ENCODE measurements at places on chromosomes 11 and 22. TPM values are rescaled to one million over a fixed set of nuclear protein-coding genes. Genes with fewer than 3 reads are reported as not detected.

DNA sequence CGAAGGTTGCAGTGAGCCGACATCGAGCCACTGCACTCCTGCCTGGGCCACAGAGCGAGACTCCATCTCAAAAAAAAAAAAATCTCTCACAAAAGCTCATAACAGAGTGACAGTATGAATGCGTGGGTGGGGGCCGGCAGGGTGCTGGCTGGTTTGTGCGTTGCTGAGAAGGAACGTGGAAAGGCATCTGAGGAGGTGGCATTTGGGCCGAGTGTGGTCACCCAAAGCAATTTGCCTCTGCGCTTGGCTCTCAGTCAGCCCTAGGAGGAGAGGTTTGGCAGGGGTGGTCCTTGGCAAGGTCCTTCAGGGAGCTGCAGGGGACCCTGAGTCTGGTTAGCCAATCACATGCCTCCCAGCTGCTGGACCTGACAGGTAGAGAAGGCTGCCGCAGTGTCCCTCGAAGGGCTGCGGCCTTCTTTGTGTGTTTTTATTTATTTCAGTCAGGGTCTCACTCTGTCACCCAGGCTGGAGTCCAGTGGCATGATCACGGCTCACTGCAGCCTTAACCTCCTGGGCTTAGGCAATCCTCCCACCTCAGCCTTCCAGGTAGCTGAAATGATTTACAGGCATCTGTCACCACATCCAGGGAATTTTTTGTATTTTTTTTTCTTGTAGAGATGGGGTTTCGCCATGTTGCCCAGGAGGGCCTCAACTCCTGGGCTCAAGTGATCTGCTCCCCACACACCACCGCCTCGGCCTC is 23.5 kb upstream of the OSBPL5 start:
- DNase-seq = peak; percentile 47

- peak; percentile 56 for DNase-seq
Measured at GRCh38 chr11:44267750-44268613, 42.0 kb downstream of the ALX4 start.

DNA sequence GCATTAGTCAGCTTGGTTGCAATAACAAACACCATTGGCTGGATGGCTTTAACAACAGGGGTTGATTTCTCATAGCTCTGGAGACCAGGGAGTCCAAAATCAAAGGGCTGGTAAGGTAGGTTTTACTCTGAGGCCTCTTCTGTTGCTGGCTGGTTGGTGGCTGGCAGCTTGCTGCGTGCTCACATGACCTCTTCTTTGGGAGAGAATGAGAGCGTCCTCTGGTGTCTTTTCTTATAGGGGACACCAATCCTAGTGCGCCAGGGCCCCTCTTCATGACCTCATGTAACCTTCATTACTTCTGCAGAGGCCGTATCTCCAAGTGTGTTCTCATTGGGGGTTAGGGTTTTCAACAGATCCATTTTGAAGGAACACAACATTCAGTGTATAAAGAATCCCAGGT is 1308.3 kb downstream of the TBC1D22A start:
- no peak for DNase-seq

DNA sequence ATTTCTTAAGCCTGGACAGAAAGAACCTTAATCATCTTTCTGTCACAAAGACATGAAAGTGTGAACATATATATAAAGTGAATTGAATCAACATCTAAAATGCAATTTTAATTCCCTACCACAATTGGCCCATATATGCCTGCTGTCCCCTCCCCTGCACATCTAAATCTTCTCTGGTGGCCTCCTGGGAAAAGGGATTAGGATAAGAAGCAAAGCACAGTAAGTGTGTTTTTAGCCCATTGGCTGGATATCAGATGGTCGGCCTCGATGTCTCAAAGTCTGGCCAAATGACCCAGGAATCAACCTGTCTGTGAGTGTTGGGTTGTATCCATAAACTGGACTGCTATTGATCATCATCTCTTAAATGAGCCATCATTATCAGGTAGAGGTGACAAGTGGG is 5.8 kb downstream of the MMP3 start:
- DNase-seq = no peak

- no peak for DNase-seq
Measured at GRCh38 chr22:39422721-39423120, 23.1 kb downstream of the TAB1 start.

- DNase-seq = no peak
Measured at GRCh38 chr11:75349521-75350116, 1.8 kb downstream of the ARRB1 start.

DNA sequence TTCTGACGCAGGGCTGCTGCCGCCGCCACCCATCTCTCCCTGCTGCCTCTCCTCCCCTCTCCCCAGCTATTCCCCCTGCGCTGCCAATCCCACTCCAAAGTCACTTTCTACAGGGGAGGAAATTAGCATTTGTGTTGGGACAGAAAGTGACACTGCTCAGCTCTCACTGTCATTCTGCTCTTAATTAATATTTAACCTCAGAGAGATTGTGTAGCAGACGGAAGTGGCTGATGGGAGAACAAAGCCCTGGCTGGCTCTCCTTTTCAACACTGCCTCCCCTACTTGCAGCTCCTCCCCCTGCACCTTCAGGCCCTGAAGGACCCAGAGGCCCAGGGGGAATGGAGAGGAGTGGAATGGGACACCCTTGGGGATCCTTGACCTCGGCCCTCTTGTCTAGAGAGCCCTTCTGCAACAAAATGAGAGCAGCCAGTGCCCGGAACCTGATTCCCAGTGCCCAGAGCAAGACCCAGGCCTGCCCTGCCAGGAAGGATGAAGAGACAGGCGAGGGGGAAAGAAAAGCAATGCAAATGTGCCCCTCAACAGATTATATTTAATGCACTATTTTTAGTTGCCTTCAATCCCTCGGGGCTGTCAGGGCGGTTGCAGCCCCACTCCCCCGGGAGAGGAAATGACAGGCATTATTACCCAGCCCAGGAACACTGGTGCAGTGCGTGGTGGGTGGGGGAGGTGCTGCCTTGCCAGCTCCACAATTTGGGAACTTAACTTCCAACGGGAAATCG is 14.6 kb upstream of the NRGN start:
- no peak for DNase-seq

DNA sequence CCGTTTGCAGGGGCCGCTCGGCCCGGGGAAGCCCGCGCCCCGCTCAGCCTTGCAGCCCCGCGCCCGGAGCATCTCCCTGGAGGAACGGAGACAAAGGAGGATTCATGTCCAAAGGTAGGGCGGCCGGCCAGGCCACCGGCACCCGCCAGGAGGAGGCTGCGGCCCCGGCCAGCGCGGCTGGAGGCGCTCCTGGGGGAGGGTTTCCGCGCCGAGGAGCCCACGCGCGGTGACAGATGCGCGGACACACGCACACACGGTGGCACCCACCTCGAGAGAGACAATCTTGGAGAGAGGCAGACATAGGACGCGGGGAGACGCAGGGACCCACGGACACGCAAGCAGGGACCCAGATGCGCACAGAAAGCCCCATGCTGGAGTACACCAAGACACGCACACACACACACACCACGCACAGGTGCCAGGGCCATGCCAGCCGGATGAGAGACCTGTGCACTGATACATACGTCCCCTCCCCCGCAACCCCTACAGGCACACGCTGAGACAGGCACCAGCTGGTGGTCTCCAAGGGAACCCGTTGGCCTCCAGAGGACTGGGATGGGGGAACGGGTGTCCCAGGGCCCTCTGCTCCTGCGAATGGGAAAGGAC is 7.8 kb downstream of the SEPTIN3 start:
- DNase-seq = no peak

SAMM50 gene
- 28.0 TPM for total RNA-seq

ELFN2 gene
- 5.9 TPM for total RNA-seq

GRCh38 chr22:28560046-28560742 is 119.4 kb downstream of the TTC28 start:
- no peak for DNase-seq

GRCh38 chr11:119643212-119643875 is 85.7 kb downstream of the NECTIN1 start:
- no peak for DNase-seq

GRCh38 chr11:28621753-28622152 is 513.6 kb downstream of the METTL15 start:
- no peak for DNase-seq

DNA sequence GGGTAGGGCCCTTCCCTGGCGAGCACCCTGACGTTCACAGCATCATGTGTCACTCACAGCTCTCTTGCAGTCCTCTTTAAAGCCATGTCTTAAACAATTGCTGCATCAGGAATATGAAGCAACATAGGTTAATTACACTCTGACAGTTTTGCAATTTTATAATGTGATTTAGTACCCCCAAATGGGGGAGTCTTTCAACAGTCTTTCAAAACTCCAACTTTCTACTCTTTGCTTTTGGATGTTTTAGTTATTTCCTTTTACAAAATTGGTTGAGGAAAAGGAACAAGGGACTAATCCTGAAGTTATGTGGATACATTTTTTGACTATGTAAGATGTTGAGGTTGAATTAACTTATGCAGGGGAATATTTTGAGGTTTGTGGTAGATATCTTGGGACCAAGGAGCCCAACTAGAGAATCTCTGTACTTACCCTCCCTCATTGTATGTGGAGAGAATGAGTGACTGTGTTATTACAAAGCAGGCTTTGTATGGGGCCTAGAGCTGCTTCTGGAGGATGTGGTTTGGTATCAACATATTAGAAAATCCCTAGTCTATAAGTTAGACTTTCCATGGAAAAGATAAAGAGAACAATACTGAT is at the start of gene MMP8:
Gene MMP8 (minus strand): TSS at position 51 of the 597 bp plus-strand sequence. CDS start 99 bp downstream, outside the sequence.
- no peak for DNase-seq

DNA sequence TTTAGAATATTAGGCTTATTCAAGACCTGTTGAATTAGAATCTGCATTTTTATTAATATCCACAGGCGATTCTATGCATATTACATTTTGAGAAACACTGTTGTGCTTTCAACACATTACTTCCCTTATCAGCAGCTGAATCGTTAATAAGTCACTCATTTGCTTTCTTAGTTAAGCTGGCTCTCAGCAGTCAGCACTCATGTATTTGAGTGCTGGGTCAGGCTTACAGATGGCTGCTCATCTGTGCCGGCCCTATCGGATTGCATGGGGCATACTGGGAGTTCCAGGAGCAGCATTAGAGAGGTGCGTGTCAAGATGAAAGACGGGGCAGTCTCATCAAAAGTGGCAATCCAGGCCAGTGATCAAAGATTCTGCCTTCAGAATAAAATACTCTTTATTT is 10.8 kb upstream of the OR51L1 start:
- DNase-seq = no peak

MS4A3 gene
- 1.4 TPM for total RNA-seq

GRCh38 chr11:36193290-36193619 is 96.0 kb downstream of the COMMD9 start:
- no peak for DNase-seq

DNA sequence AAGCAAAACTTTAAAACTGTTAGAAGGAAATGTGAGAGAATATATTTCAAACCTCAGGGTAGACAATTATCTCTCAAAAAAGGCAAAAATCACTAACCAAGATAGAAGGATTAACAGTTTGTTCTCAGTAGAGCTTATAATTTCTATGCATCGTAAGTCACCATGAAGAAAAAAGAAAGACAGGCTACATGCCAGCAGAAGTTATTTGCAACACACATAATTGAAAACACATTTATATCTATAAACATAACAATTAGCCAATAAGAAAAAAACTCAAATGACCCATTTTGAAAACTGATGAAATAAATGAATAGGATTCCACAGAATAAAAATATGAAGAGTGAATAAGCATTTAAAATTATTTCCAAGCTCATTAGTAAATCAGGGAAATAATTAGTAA is 24.4 kb upstream of the SNX19 start:
- DNase-seq = no peak

GRCh38 chr22:49975543-49976389 is 15.2 kb downstream of the PIM3 start:
- DNase-seq = peak; percentile 54

GRCh38 chr11:120564573-120565311 is 53.2 kb downstream of the GRIK4 start:
- DNase-seq = peak; percentile 69

RHOG gene
- 50.6 TPM for total RNA-seq

GRCh38 chr11:121961321-121961801 is 154.7 kb downstream of the BLID start:
- DNase-seq = no peak

DEFB131B gene
- not detected for total RNA-seq

DNA sequence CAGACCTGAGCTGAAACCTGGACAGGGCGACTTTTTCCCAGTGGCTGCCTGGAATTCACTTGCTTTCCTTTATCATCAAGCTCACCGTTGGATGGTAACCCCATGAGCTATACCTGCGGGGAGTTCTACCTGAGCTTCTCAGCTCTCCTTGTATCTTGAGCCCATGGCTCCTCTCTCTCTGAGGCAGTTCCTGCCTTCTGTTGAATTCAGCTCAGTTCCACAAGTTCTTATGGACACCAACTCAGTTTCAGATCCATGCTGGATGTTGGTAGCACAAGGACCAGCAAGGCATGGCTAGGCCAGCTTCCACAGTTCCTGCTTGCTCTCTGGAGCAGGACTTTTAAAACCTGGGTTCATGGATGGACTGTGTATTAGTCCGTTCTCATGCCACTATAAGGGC is 58.3 kb upstream of the AMPD3 start:
- no peak for DNase-seq

- DNase-seq = no peak
Measured at GRCh38 chr11:128757886-128758612, 64.2 kb downstream of the FLI1 start.

- no peak for DNase-seq
Measured at GRCh38 chr11:123302751-123303195, 107.7 kb upstream of the CLMP start.

- DNase-seq = no peak
Measured at GRCh38 chr11:99349151-99349673, 328.5 kb downstream of the CNTN5 start.

- no peak for DNase-seq
Measured at GRCh38 chr11:134486106-134486505, 74.1 kb upstream of the B3GAT1 start.

GRCh38 chr11:12808519-12808918 is 134.3 kb downstream of the TEAD1 start:
- DNase-seq = no peak

OR51F2 gene
- total RNA-seq = not detected
